HT-29 (cell line): ENCODE measurements at places on chromosomes 1 and 21.

- DNase-seq = no peak
Measured at GRCh38 chr1:200252531-200252930, 157.3 kb downstream of the ZNF281 start.

DNA sequence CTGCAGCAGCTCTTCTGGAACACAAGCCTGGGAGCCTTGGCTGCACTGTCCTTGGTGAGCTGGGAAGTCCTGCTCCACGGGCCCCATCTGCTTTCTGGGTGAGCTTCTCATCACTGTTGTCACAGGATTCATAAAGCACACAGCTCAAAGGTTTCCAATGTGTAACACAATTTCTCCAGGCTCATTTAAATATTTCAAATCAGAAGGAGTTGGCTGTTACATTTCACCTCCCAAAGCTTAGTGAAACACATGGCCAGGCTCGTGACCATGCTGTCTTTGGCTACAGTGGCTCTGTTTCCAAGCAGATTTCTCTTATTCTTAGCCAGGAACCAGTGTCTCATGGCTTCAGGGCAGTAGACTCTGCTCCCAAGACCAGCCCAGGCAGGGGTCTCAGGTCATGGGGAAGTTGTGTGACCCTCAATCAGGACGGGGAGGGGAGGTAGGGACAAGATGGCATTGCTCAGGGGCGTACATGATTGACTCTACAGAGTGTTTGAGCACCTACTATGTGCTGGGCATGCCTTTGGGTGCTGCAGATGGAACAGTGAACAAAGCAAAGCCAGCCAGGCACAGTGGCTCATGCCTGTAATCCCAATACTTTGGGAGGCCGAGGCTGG is 353.0 kb downstream of the NPHP4 start:
- no peak for DNase-seq

- no peak for DNase-seq
Measured at GRCh38 chr1:20166051-20166450, 19.8 kb upstream of the UBXN10 start.

DNA sequence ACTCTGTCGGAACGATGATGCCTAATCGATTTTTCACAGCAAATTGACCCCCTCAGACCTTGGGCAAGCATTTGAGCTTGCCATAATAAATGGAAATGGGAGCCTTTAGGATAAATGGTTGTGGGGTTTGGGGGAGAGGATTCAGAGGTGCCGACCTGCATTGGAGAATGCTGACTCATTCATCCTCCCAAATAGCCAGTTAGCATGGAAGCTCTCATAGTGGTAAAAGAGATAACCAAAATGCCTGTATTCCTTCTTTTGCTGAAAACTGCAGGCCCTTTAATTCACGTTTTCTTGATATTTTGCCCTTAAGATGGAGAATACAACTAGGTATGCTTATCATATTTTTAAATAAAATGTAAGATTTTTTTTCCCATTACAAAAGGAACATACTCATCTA is 392.6 kb upstream of the DEPDC1 start:
- no peak for DNase-seq

DNA sequence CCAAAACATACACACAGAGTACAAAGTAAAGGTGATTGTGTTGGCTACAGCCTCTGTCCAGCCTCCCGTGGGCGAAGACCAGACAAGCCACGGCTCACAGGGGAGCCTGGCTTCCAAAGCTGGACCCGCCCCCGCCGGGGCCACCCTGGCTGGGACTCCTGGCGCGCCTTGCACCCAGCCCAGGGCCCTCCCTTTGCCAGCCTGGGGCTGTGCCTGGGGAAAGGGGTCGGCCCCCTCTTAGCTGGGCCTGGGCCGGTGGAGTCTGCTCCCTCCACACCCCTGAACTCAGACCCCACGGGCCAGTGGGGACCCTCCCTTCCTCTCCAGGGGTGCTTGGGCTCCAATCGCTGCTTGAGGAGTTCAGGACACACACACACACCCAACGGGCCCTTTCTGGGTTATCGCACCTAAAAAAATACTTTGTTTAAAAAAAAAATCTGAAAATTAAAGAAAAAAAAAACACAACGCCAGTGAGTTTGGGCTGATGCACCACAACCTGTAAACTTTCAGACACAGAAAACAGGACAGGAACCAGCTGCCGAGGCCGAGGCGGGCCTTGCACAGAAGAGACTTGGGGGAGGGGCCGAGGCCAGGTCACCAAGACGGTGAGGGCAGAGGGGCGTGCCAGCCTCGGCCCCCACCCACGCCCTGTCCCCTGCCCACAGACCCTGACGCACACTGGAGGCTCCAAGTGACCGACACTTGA is 56.3 kb downstream of the KCNAB2 start:
- DNase-seq = no peak

GRCh38 chr21:45470773-45471524 is 66.0 kb downstream of the COL18A1 start:
- peak; percentile 60 for DNase-seq

- DNase-seq = no peak
Measured at GRCh38 chr1:21308847-21309652, 18.8 kb upstream of the ECE1 start.

- DNase-seq = peak; percentile 49
Measured at GRCh38 chr1:37989361-37989930, 376 bp downstream of the SF3A3 start.

DNA sequence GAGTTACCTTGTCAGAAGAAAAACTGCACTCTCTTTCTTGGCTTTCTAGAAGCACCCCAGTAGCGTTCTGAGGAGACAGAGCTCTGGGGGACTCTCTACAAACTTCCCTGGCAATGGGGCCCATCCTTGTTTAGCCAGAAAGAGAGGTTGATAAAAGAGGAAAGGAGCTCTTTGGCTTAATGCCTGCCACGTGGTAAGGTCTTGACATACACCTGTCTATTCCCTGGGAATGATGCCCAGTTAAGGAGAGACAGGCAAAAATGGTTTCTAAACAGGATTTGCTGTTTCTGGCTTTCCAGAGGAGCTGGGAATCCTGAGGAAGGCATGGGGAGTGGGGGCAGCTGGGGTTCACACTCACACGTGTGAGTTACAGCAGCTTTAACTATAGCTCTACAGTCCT is 30.2 kb upstream of the IL20 start:
- DNase-seq = no peak

DNA sequence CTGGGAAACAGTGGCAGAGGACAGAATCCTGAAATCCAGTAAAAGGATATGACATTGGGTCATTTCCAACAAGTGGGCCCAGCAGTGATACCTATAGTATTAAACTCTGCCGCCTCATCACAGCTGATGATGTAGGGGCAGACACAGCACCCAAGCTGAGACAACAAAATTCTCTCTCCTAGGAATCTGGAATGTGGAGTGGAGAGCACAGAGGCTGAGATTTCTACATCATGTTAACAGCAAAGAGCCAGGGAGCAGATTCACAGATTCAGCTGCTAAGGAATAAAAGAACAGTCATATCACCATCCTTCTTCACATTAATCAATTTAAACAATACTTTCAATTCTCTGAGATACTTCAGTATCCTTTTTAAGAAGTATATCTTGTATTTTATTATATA is 61.9 kb downstream of the CRP start:
- DNase-seq = no peak

DNA sequence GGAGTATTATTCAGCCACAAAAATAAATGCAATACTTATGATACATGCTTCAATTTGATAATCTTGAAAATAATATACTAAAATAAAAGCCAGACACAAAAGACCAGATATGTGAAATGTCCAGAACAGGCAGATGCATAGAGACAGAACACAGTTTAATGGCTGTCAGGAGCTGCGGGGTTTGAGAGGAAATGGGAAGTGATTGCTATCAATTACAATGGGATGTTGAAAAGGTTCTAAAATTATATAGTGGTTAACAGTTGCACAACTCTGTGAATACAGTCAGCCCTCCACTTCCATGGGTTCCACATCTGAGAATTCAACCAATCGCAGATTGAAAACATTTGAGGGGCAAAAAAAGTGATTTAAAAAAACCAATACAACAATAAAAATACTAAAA is 54.0 kb downstream of the LTN1 start:
- no peak for DNase-seq

DNA sequence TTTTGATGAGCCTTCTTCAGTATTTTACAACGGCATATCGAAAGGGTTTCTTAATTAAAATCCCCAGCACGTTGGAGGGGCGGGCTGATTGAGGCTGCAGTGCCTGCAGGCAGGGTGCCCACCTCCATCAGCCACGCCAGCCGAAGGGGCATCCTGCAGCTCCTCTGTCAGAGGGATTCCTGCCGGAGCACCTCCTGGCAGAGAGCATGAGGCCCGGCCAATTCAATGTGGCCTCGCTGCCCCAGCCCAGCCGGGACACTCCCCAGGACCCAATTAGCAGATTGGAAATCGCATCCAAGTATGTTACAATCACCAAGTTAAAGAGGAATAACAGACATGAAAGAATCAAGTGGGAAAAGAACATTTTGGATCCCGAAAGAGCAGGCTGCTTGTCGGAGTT is 216.6 kb downstream of the ST6GALNAC3 start:
- DNase-seq = no peak

DNA sequence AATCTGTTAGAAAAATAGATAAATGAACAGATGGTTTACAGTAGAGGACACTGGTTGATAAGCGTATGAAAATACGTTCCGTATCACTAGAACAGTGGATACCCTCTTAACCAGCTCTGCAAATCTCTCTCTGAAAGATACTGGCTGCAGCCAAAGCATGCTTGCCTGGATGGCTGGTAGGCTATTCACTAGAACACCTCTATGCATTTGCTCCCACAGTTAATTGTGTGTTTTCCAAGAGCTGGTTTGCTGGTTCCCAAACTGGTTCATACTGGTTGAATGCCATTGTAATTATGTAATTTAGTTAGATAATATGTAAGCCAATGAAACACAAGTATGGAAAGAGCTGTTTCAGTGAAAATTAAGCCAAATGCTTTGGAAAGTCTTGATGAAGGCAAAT is 126.6 kb downstream of the C1orf21 start:
- DNase-seq = no peak

DNA sequence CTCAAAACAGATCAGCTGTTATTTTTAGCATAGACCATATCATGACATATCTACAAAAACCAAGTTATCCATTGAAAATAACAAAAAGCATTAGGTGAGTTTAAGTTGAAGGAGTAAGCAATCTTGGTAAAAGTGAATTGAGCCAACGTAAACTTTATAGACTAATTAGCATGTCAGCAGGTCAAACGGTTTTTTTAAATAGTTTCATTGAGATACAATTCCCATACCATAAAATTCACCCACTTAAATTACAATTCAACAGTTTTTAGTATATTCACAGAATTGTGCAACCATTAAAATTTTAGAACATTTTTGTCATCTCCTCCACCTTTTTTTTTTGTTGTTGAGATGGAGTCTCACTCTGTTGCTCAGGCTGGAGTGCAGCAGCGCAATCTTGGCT is 92.1 kb downstream of the TGFBR3 start:
- no peak for DNase-seq

GRCh38 chr21:44658913-44659595 is 1.3 kb downstream of the KRTAP12-3 start:
- DNase-seq = no peak

DNA sequence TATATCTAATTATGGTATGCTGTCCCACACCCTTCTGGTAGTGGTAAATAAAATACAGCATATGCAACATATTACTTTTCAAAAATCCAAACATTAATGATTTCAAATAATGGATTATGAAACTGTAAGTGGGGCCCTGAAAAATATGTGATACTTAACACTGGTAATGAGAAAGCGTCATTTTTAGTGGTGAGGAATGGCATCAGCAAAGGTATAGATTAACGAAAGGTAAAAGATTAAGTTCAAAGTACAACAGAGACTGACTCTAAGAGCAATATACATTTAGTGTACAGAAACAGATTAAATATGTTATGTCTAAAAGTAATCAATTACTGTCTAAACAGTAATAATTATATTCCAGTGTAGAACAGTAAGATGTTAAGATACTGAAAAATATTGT is 194.1 kb downstream of the COL24A1 start:
- no peak for DNase-seq

DNA sequence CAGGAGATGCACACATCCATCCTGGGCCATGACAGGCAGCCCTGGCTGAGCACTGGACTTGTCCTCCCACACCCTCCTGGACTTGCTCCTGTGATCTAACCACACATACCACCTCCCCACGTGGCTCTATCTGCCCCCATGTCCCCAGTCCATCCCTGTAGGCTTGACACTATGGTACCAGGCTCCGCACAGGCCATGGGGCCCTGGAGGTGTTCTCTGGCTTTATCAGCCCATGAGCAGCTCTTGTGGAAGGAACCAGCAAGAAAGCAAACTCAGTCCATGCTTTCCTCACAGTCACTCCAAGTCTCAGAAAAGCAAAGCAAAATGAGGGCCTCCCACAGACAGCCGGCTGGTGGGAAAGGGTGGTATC is 61.6 kb downstream of the CD46 start:
- no peak for DNase-seq

DNA sequence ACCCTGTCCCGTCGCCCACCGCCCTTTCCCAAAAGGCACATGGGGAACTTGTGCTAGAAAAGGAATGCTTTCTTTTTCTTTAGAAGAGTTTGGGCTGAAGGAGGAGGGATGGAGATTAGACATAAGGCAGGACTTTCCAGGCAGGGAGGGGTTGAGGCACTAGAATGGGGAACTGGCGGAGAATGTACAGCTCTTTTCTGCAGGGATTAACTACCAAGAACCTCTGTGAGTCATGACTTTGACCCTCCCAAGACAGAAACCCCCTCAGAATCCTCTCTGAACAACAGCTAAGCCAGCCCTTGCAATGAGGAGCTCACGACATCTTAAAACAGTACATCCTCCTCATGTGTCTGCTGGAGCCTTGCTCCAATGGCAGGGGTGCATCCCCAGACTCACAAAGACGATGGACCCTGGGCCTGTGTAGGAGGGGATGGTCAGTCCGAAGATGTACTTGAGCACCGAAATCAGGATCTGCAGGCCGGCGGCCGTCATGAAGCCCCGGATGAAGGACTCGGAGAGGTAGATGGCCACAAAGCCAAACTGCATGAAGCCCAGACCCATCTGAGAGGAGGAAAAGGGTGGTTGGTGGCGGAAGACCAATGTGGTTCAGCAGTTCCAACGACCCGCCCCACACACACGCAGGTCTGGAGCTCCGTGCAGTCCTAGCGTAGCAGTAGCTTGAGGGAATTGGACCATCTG is 13.6 kb downstream of the SLC26A9 start:
- DNase-seq = no peak

- DNase-seq = no peak
Measured at GRCh38 chr1:46110521-46110920, 21.9 kb downstream of the PIK3R3 start.

GRCh38 chr21:28793043-28793442 is 199.6 kb downstream of the LTN1 start:
- peak; percentile 2 for DNase-seq

- peak; percentile 64 for DNase-seq
Measured at GRCh38 chr1:214550013-214550856, 1.2 kb downstream of the PTPN14 start.

DNA sequence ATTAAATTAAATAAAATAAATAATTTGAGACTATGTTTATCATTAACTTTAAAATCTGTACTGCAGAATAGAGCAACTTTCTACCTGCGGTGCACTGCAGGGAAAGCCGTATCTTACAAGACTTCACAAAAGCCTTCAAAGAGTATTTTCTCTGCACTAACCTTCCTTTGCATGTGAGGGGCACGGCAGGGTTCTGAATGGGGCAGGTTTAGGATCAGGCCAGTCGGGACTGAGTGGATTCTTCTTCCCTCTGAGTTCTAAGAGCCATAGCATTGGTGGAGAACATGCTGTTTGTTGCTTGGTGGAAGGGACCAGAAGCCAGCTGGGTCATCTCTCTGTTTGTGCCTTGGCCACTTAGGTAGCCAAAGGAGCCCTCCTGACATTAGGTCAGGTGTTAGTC is 55.2 kb upstream of the LGALS8 start:
- no peak for DNase-seq
